ENCODE measurements at places on chromosomes 6 and 20. TPM values are rescaled to one million over a fixed set of nuclear protein-coding genes. Genes with fewer than 3 reads are reported as not detected.

The C2 gene
- total RNA-seq = 2.9 TPM

The FOXA2 gene
- not detected for total RNA-seq

The ID4 gene
- 27.7 TPM for total RNA-seq

The HTR1B gene
- not detected for total RNA-seq

The AGER gene
- 8.1 TPM for total RNA-seq

The LY6G6F gene
- total RNA-seq = not detected

The DCBLD1 gene
- 14.2 TPM for total RNA-seq

The KIF25 gene
- total RNA-seq = not detected

The DYNLT2 gene
- total RNA-seq = 3.2 TPM

The NRSN2 gene
- 21.6 TPM for total RNA-seq

The HLA-DOB gene
- total RNA-seq = 2.7 TPM

The BNIP5 gene
- total RNA-seq = not detected

The CDH4 gene
- 0.25 TPM for total RNA-seq

The SLC22A1 gene
- 1.2 TPM for total RNA-seq

The DACT2 gene
- 1.5 TPM for total RNA-seq

The PAK5 gene
- 0.25 TPM for total RNA-seq

The SLC24A3 gene
- 12.3 TPM for total RNA-seq

The SLC35F1 gene
- 2.7 TPM for total RNA-seq

The SYCP2 gene
- total RNA-seq = 3.2 TPM

The C4B gene
- total RNA-seq = 23.1 TPM

The HLA-G gene
- not detected for total RNA-seq

The SYTL3 gene
- 10.8 TPM for total RNA-seq

The TGM3 gene
- 27.7 TPM for total RNA-seq

The CLPSL2 gene
- total RNA-seq = not detected

The SLC35B2 gene
- 19.6 TPM for total RNA-seq

The UNC5CL gene
- total RNA-seq = 0.25 TPM

The MEP1A gene
- not detected for total RNA-seq

The RBM24 gene
- total RNA-seq = 2.7 TPM

Measured in vagina (tissue), 2 donors.